ENCODE measurements at places on chromosomes 3 and 15. TPM values are rescaled to one million over a fixed set of nuclear protein-coding genes. Genes with fewer than 3 reads are reported as not detected.

The RARRES1 gene
- total RNA-seq: not detected

The SNX22 gene
- 0.78 TPM for total RNA-seq

The BNC1 gene
- total RNA-seq: 0.03 TPM

DNA sequence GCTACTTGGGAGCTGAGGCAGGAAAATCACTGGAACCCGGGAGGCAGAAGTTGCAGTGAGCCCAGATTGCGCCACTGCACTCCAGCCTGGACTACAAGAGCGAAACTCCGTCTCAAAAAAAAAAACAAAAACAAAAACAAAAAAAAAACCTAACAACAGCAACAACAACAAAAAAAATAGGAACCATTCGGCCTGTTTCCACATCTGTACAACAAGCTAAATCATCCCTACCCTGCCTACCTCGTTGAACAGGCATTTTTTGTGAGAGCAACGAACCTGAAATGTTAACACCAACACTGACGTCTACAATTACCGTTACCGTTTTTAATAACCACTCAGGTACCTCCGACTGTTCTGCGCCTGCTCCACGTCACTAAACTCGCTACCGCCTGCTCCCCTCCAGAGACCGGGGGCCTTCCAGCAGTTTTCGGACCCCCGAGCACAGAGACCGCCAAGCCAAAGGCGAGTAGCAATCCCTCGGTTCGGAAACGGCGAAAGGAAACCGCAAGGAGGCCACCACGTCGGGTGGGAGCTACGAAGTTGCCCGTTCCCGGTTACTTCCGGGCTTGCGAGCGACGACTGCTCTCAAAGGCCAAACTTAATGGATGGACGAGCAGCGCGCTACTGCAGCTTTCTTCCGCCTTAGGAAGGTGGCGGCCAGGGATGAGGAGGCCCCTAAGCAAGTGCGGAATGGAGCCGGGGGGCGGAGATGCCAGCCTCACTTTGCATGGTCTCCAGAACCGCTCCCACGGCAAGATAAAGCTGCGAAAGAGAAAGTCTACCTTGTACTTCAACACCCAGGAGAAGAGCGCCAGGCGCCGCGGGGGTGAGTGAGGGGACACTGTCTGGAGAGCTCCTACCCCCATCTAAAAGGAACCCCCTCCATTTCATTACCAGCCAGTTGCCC is at the start of the genes PIGB and PIGBOS1:
Gene PIGB (plus strand): TSS at position 635 of the 907 bp plus-strand sequence. CDS start 29 bp downstream, at position 664.
Gene PIGBOS1 (minus strand): TSS at position 536 of the 907 bp plus-strand sequence. CDS start 1,331 bp downstream, outside the sequence.
- peak; percentile 78 for DNase-seq

The RHCG gene
- total RNA-seq: not detected

GRCh38 chr3:33037471-33037870 is 59.5 kb downstream of the GLB1 start:
- DNase-seq: no peak

GRCh38 chr3:153052096-153052460 is 109.9 kb upstream of the RAP2B start:
- peak; percentile 93 for DNase-seq

DNA sequence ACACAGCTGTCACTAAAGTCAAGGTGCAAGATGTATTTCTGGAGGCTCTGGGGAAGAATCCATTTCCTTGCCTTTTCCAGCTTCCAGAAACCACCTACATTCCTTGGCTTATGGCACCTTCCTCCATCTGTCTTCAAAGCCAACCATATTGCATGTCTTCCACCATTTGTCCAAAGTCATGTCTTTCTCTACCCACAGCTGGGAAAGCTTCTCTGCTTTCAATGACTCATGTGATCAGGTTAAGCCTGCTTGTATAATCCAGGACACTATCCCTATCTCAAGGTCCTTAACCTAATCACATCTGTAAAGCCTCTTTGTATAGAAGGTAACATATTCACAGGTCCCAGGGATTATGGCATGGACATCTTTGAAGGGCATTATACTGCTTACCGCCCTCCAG is 14.2 kb downstream of the ARHGAP31 start:
- no peak for DNase-seq

Measured in A172 (cell line).